ENCODE measurements at places on chromosomes 12 and 14.

GRCh38 chr12:127600211-127600610, 666.8 kb upstream of the TMEM132C start:
- DNase-seq, result no peak

DNA sequence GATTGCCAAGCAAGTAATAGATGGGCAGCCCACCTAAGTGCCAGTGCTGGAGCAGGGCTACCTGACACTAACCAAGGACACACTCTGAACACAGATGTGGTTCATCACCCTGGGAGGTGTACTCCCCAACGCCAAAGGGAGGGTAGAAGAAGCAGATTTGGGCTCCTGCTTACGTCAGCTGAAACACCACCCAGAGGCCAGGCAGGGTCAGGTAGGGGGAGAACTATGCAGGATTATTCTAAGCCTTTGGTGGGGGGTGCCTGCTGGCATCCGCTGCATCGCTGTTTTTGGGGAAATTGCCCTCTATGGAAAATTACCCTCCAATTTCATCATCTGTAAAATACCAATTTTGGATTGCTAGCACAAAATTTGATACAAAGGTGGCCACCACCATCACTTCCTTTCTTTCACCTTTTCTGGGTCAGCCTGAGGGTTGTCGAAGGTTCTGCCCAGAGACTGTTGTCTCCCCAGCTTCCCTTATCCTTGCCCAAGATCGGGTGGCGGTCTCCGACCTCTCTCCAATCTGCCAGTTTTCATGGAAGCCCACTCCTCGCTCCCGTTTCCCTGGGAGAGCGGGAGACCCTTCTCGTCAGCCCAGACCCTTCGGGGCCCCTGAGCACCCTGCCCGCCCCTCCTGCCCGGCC, 535 bp downstream of the BIN2 start:
- no peak for DNase-seq

GRCh38 chr14:52402812-52403526, 88.9 kb downstream of the PTGER2 start:
- DNase-seq, result no peak

DNA sequence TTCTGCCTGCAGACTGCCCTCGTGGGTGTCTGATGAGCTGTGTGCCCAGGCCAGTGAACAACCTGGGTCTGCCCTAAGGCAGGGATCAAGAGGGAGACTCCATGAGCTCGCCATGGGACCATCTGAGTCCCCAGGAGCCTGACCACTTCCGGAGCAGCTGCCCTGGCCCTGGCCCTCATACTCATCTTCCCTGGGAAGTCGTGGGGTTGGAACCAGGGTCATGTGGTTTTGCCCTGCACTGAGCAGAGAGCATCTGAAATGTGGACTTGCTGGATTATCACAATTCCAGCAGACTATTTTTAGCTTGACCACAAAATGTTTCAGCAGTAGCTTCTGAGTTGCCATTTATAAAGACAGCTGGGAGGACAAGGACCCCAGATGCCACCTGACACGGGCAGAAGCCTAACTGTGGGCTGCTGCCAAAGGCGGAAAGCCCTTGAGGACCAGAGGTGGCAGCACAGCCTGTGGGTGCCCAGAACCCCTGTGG, 6.7 kb downstream of the BTBD6 start:
- peak; percentile 47 for DNase-seq
